Stimulated activated CD8-positive, alpha-beta memory T cell treated with anti-CD3 and anti-CD28 coated beads, Interleukin-2, amount 100 ng/mL, for 1 hour (primary cell): ENCODE measurements at places on chromosomes 6 and 20.

DNA sequence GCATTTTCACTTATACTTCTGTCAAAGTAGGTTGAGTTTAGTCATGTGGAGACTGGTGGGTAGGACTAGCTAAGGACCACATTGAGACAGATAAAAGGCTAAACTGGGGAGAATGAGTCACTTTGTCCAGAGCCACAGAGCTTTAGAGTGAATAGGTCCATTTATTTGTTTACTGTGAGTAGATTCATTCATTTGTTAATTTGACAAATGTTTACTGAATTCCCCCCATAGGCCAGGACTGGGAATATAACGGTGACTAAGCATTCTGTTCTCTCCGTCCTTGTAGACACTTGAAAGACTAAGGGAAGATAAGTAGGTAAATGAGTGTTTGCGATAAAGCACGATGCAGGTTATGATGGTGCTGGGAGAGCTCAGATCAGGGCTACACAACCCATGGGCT is 699.7 kb upstream of the ID4 start:
- DNase-seq: no peak

DNA sequence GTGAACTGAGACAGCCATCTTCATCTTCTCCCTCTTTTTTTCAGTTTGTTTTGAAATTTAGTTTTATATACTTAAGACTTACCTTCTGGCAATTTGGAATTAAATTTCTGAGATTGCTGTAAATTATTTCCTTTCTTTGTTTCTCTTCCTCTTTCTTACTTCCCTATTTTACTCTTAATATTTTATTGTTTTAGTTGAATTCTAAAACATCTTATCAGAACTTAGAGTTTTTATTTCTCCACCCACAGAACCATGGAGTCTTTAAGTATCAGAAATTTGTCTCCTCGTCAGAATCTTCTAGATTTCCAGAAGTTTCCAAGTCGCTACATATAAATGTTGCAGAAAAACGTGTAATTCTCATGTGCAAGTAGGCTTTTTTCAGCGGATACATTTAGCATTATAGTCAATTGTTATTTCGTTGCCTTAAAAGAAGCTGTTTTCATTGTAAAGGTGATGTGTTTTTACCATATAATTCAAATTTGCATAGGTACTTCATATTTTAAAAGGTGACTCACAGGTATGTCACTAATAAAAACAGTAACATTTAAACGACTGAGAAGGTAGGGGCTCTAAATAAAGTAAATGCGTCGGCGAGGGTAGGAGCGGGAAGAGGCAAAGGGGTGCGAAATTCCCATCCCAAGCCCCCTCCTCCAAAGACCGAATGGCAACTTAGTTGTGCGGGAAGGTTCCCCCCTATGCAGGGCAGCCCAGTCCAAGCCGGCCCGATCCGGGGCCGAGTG is 866 bp upstream of the MYO6 start:
- no peak for DNase-seq

DNA sequence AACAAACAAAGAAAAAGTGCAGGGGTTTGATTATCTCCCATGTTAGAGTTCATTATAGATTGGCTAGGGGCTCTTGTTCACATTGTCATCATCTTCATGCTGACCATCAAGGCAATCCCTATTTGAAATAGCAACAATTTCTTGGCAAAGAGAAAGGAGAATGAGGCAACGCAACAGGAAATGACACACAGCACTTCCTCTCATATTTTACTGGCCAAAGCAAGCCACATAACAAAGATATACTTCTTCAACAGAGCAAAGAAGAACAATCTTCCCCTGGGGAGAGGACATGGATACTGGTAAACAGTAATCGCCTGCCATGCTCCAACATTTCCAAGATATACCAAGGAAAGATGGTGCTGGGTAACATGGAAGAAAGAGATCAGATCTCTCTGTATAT is 29.8 kb downstream of the EPM2A start:
- DNase-seq: no peak

DNA sequence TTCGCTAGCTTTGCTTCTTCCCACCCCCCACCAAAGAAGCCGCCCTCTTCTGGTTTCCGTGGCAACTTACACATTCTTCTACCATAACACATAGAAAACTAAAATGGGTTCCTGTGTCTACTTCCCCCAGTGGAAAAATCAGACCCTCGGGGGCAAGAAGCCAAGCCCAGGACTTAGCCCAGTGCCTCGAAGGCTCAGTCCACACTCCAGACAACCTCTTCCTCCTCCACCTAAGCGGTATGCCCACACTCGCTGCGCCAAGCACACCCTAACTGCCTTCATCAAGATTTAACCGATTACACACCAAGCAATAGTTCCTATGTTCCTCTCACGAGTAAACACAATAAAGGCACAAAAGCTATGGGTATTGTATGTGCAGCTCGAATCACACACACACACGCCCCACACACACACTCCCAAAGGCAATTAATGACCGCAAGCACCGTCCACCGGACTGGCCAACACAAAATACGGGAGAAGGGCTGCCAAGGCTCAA is 537 bp downstream of the PPIL4 start:
- peak; percentile 29 for DNase-seq
